Ureter (tissue), 1 donor: ENCODE measurements at places on chromosomes 5 and 9. TPM values are rescaled to one million over a fixed set of nuclear protein-coding genes. Genes with fewer than 3 reads are reported as not detected.

GRCh38 chr5:53037141-53037859 lies 48.1 kb downstream of the ITGA2 start:
- no peak for DNase-seq

GRCh38 chr5:169099801-169100734 lies 200.9 kb downstream of the SLIT3 start:
- no peak for DNase-seq

- no peak for DNase-seq
These were observed 146.6 kb downstream of the MAN2A1 start for GRCh38 chr5:109836280-109836679.

Gene MYMK
- total RNA-seq = not detected

DNA sequence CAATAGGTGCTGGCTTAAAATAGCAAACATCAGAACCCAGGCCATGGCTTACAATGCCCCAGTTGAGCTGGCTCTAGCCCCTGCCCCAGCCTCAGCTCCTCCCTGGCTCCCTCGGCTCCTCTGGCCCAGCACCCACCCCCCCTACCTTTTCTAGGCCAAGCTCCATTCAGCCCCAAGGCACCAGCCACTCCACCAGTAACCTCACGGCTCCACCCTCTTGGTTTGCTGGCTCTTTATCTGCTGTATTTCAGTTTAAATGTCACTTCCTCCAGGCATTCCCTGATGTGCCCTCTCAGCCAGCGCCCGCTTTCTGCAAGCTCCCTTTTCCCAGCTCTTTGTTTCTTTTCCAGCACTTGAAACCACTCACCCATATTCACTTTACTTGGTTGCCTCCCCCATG lies 10.6 kb downstream of the C1QTNF2 start:
- no peak for DNase-seq

Gene PCDHA1
- not detected for total RNA-seq

GRCh38 chr5:348726-349125 lies 27.2 kb downstream of the AHRR start:
- no peak for DNase-seq

DNA sequence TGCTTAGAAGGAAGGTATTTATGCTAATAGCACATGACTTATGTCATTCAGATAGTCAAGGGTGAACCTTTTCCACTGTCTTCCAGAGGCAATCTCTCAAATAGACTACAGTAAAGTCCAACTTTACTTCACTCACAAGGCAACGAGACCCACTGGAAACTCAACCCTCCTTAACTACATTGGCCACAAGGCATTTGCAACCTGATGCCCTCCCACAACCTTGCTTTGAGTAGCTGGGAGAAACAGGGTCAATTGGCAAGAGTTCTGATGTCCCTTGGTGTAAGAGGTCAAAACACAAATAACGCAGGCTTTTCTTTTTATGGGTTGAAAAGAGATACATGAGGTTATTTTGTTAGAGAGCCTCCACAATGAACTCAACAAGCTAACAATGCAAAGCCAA lies 6.1 kb downstream of the GAS1 start:
- DNase-seq = no peak

DNA sequence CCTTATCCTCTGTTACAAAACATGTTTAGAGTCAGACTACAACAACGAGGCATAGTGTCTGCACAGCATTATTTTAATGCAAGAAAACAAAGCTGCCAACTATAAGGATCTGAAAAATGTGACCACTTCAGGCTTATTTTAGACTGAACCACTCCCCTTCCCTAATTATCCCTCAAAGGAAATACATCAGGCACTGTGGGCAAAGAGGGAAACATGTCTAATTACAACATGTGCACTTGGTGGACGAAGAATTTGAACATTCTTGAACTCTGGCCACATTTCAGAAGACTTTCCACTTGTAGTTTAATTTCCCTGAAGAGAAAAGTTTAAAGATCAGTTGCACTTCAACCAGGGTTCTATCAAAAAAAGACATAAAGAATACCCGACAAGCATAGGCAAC lies 3.8 kb downstream of the MTMR12 start:
- no peak for DNase-seq

DNA sequence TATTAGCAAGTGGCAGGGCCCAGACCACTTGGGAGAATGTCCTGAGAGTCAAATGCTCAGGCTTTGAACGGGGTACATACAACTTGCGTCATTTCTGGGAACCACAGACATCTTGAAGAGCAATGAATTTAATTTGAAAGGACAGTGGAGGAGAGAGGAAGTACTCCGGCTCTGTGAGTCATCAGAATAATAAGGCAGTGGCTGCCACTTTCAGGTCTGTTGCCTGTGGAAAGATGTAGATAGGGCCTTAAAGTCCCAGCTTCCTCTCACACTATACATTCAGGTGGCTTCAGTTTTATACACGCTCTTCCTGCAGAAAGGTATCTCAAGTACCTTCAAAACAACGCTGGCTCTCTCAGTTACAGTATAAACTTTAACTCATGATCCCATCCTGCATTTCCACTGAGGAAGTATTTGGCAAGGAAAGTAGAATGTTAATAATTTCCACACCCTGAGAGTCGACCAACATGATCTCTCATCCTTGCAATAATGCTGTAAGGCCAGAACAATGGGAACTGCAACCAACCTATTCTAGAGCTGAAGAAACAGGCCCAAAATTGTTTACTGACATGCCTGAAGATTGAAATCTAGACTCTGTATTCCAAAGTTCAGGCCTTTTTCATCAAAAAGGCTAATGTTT lies 6.8 kb upstream of the PRUNE2 start:
- DNase-seq = no peak

Gene IL3
- total RNA-seq = not detected

Gene ADRB2
- total RNA-seq = 5.7 TPM

DNA sequence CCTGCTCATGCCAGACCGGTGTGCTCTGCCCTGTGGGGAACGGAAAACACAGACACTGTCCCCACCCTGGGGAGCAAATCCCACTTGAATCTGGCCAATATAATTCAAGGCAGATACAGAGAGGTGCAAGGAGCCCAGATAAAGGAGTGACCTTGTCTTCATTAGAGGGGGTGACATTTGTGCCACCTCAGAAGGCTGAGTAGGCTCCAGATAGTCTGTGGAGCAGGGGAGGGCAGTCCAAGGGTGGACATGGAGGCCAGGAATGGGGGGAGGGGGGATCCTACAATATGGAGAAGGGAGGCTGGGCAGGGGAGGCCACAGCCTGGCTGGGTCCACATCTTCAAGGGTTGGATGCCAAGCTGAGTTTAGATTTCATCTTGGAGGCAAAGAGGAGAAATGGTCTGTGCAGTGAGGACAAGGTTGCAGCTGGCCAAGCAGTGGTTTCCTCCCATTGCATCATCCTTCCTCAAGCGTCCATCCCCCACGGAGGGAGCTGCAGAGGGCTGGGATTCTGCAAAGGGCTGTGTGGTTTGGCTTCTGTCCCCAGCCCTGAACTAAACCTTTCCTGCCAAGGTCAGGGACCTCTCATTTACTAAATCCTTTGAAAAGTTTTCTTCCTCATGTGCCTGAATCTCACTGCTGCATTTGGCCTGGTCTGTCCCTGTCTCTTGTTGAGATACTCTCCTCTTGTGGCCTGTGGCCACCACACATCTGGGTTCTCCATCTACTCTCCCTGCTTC lies 60.1 kb downstream of the GALNT12 start:
- peak; percentile 81 for DNase-seq

DNA sequence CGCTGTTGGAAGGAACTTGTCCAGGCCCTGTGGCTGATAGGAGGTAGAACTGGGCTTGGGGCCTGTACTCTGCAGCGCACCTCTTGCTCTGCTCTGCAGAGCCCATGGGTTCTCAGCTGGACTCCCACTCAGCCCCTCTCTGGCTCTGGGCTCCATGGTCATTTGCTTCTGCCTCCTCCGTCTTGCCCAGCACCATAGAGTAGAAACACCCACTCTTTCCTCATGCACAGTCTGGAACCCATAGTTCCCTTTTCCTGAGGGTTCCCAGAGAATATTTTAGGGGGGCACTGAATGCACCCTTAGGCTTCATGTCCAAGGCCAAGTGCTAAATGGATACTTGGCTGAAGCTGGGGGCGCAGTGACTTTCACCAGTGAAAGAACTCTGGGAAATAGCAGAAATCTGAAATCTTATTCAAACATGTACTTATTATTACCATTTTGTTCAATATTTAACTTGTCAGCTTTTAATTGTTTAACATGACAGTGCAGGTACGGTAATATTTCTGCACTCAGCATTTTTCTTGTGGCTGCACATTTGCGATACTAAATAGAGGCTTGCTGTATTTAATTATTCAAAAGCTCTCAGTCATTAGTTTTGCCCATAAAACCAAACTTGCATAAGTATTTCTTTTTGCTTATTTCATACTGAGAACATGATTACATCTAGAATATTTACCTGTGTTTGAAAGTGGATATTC lies 31.5 kb downstream of the GALNT12 start:
- DNase-seq = no peak

- no peak for DNase-seq
These were observed 1.4 kb upstream of the GLIS3 start for GRCh38 chr9:4301296-4301695.

- no peak for DNase-seq
These were observed 246.0 kb upstream of the NUDT12 start for GRCh38 chr5:103808464-103809106.

Gene IFNA13
- total RNA-seq = not detected

- DNase-seq = no peak
These were observed 238.3 kb downstream of the EBF1 start for GRCh38 chr5:158861366-158861765.

Gene FAM78A
- total RNA-seq = 3.3 TPM

GRCh38 chr5:136579238-136579637 lies 213.9 kb upstream of the TRPC7 start:
- no peak for DNase-seq

Gene C6
- 2.5 TPM for total RNA-seq

Gene INPP5E
- 13.5 TPM for total RNA-seq

Gene GABRP
- 0.42 TPM for total RNA-seq

DNA sequence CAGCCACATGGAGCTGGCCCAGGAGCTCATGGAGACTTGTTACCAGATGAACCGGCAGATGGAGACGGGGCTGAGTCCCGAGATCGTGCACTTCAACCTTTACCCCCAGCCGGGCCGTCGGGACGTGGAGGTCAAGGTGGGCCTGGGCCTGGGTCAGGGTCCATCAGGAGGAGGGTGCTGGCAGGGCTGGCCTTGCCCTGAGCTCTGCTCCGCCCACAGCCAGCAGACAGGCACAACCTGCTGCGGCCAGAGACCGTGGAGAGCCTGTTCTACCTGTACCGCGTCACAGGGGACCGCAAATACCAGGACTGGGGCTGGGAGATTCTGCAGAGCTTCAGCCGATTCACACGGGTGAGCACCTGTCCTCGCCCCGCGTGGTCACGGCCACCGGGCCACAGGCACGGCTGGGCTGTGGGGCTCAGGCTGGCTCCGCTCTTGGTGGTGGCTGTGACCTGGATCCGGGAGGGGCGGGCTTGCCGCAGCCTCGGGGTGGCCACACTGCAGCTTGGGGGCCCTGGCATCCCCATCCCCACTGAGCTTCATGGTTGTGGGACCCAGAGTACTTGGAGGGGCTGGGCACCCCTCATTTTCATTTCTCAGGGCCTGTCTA lies 7.1 kb downstream of the DPP7 start:
- no peak for DNase-seq

Gene CDX1
- not detected for total RNA-seq
